ENCODE measurements at places on chromosomes 2 and 18.

DNA sequence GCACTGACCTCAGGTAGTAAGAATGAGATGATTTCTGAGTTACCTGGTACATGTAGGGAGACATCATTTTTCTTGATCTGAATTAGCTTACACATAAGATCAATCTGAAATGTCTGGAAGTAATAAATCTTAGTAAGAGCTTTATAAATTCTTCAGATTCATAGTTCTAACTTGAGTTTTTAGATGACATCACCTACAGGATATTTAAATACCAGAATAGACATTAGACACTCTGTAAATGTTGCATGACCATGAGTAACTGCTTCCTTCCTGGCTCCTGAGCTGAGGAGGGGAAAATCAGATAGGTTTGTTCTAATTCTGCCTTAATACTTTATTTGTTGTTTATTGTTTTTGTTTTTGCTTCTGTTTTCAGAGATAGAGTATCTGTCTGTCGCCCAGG, 181.8 kb downstream of the PHLPP1 start:
- no peak for DNase-seq

DNA sequence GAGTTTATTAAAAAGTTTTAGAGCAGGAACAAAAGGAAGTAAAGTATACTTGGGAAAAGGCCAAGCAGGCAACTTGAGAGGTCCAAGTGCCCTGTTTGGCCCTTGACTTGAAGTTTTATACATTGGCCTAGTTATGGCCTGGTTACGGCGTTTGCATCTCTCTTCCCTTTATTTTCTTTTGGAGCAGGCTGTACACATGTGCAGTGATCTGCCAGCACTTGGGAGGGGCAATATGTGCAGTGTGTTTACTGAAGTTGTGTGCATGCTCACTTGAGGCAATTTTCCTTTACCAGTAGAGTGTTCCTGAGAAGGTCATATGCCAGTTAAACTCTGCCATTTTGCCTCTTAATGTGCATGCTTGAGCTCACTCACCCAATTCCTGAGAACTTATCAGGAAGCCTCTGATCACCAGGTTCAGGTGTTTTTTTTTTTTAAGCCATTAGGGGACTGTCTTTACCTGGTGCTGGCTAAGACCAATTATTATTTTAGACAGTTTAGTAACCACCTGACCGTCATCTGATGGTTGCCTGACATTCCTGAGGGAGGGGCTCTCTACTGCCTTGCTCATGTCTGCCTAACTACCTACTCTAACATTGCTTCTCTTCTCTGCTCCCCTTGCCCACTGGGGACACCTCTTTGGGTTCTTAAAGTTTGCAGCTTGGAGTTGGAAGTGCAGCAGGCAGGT, 48.0 kb downstream of the SCN2A start:
- no peak for DNase-seq

GRCh38 chr2:57881998-57882888, 164.4 kb upstream of the VRK2 start:
- DNase-seq, result no peak

DNA sequence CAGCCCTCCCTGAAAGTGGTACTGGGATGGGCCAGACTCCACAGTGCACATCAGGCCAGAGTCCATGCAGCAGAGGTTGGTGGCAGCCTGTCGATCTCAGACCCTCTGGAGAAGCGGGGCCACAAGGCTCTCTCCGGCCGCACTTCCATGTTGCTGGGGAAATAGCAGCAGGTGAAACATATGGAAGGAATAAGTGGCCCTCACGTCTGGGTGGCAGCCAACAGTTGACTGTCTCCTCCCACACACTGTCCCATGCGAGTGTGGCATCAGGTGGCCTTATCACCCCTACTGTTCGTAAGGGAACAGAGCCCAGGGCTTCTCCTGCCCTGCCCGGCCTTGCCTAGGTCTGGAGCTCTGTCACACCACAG, 58.1 kb upstream of the FOSL2 start:
- no peak for DNase-seq

DNA sequence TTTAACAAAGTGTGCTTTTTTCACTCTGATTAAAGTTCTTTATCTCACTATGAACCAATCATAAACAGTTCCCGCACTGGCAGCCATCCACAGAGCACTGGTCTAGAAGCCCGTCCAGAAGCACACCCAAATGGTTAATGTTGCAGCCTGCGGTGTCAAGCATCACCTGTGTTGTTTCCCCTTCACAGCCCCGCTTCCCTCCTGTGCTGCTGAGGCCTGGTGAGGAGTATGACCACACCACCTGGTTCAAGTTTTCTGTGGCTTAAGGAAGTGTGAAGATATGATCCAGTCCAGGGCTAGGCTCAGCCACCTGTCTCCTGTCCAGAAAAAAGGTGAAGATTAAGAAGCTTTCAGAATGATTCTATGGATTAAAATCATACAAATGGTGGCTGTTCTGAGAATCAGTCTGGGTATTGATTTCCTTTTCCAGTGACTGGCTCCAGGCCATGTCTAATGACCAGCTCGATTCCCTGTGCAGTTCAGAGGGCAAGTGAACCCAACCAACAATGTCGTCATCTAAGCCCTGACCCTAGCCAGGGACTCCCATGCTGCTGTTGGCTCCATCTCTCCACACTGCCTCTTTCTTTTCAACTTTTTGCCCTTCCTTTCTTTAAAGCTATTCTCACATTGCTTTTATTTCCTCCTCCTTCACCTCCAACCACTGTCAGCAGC, 17.7 kb downstream of the SRSF7 start:
- no peak for DNase-seq

DNA sequence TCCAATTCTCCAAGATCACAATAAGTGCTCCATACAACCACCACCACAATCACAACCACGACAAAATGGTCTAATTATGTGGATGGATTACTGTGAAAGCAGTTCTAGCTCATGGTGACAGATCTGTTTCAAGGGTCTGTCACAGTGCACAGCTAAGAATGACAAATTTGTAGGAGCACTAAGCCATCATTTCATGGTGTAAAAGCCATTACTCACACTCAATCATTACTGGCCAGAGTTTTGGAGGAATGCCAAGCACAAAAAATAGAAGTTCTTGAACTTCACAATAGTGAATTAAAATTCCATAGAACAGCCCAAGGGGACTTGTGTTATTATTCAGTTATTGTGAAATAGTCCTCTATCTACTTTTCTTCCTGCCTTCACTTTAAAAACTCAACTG, 2.3 kb downstream of the CPS1 start:
- DNase-seq, result no peak

- DNase-seq, result no peak
These were observed 17.9 kb upstream of the DSG3 start for GRCh38 chr18:31429623-31430022.

GRCh38 chr18:59451073-59451472, 92.0 kb upstream of the LMAN1 start:
- DNase-seq, result no peak

GRCh38 chr2:60821587-60822302, 59.6 kb upstream of the REL start:
- no peak for DNase-seq

GRCh38 chr2:164792316-164793170, 49.1 kb downstream of the COBLL1 start:
- no peak for DNase-seq

DNA sequence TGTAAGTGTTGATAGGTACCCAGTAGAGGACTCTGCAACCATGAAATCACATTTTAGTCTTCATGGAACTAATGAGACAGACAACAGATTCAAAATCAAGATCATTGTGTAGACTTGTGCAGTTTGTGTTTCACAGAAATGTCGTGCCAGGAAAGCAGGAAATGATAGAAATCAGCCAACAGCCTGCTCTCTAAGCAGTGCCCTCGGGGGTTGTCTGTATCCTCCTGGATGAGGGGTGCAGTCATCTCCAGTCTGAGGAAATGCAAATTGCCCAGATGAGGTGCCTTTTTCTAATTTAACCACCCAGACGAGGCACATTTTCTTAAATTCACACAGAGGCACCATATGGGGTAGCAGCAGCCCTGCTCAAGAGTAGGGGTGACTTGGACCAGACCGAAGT, 663.1 kb downstream of the XIRP2 start:
- DNase-seq, result no peak

DNA sequence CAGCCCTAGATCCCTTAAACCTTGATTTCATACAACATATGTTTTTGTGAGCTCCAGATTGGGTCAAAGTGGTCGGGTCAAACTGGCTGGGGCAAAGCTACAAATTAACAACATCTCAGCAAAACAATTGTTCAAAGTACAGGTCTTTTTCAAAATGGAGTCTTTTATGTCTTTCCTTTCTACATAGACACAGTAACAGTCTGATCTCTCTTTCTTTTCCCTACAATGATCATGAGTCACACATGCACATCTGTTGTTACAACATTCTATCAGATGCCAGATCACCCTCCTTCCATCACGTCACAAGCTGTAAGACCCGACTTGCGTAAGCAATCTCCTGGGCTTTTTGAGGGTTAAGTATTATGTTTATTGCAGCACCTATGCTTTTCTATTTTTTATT, 55.1 kb downstream of the RHOB start:
- DNase-seq, result no peak

- no peak for DNase-seq
These were observed 139.7 kb downstream of the B3GNT2 start for GRCh38 chr2:62335612-62336011.

GRCh38 chr2:194725169-194725568, 931.9 kb upstream of the SLC39A10 start:
- no peak for DNase-seq

DNA sequence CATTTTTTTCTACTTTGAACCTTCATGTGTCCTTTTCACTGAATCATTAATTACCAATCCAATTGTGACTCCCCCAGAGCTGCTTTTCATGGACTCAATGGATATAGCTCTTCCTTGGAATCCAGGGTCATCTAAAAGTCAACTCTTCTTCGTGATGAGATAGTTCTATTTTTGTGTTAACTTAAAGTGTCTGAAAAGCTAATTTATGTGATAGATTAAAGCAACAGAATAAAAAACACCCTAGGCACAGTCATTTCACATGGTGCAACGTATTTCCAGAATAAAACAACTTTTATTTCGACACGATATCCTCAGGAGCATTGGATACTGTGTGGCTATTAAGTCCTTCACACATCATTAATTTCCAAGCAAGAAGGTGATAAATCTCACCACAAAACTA, 250.6 kb upstream of the SPHKAP start:
- DNase-seq, result no peak

DNA sequence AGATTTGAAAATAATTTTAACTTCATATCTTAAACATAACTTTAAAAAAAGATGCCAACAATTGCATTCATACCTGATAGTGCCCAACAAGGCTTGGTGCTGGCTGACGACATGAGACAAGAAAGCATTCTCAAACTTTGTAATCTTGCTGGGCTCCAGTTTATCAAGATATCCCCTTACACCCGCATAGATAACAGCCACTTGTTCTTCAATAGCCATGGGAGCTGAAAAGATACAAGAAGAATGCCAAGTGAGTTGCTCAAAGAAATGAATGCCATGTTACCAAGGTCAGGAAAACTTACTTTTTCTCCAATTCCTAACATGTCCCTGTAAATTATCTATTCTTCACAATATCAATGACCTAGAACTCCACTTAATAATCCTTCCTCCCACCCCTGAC, 12.4 kb upstream of the PSTPIP2 start:
- DNase-seq, result no peak

DNA sequence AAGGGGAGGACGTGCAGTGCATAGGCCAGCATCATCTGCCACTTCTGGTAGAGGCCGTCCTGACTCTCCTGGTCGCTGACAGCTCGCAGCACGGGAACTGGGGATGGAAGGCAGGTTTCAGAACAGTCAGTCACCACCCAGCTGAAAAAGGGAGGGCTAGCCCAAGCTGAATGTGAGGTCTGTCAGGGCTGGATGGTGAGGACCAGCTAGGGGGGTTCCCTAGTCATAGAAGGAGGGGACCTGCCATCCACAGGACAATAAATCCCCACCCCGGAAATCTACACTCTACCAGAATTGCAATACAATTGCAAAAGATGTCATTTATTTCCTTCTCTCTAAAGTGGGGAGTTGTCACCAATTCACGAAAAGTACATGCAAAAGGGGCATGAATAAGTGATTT, 15.8 kb downstream of the ABCG5 start:
- no peak for DNase-seq

DNA sequence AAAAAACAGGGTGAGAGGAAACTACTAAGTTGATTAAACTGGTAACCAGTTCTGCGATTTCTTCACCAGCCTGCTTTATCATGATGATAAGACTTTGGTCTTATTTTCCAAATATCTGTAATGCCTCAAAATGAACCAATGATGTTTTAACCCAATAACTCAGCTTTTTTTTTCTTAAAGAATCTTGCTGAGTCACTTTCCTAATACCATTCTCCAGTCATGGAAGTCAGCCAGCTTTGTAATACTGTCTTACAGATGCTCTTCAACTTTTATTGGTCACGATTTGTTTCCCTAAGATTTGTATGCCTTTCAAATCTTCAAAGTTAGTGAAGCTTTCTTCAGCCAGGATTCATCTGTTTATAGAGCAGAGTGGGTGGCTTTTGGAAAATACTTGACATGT, 47.7 kb upstream of the SMIM21 start:
- no peak for DNase-seq

- DNase-seq, result no peak
These were observed 8.8 kb upstream of the SH3RF3 start for GRCh38 chr2:109120166-109120565.

- peak; percentile 28 for DNase-seq
These were observed 754.9 kb downstream of the RNF144A start for GRCh38 chr2:7672027-7672684.

GRCh38 chr2:84768840-84769239, 112.0 kb downstream of the TRABD2A start:
- no peak for DNase-seq

DNA sequence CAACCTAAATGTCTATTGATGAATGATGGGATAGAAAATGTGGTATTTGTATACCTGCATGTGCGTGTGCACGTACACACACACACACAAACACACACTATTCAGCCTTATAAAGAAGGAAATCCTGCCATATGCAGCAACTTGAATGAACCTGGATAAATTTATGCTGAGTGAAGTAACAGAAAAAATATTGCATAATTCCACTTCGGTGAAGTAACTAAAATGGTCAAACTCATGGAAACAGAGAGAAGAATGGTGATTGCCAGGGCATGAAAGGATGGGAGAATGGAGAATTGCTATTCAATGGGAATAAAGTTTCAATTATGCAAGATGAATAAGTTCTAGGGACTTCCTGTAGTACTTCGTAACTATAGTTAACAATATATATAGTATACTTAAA, 95.5 kb upstream of the SCN1A start:
- DNase-seq, result no peak

Data from heart left ventricle (tissue), 16 donors.